Hematopoietic multipotent progenitor cell treated with erythropoietin and hydrocortisone succinate and interleukin-3 and kit ligand, for 6 days (in vitro differentiated cells): ENCODE measurements at places on chromosomes 3 and 15.

- DNase-seq: no peak
These were observed 782.9 kb upstream of the GOLIM4 start for GRCh38 chr3:168878655-168879054.

GRCh38 chr3:112889357-112889756 lies 42.7 kb upstream of the CD200R1L start:
- DNase-seq: no peak

- DNase-seq: no peak
These were observed 19.2 kb upstream of the TOP2B start for GRCh38 chr3:25683882-25684281.

- DNase-seq: no peak
These were observed 388.7 kb upstream of the SGO1 start for GRCh38 chr3:20574746-20575145.

GRCh38 chr15:63490345-63491034 lies 13.9 kb upstream of the USP3 start:
- DNase-seq: peak; percentile 72

DNA sequence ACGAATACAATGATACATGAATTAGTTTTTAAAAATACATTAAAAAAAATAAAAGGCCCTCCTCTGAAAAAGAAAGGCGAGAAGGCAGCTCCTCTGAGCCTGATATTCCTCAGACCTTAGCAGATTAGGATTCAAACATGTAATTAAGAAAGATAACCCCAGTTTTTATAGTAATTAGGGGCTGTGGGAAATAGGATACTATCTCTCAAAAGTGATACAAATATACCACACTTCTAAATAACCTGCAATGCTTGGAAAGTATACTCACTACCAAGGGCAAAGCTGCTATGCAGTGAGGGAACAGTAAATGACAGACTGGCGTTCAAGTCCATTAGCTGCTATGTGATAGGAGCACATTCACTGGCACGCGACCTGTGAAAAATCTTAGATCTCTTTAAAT lies 445.1 kb downstream of the FOXP1 start:
- no peak for DNase-seq

- DNase-seq: peak; percentile 82
These were observed 12.4 kb downstream of the CIB1 start for GRCh38 chr15:90221246-90221900.

DNA sequence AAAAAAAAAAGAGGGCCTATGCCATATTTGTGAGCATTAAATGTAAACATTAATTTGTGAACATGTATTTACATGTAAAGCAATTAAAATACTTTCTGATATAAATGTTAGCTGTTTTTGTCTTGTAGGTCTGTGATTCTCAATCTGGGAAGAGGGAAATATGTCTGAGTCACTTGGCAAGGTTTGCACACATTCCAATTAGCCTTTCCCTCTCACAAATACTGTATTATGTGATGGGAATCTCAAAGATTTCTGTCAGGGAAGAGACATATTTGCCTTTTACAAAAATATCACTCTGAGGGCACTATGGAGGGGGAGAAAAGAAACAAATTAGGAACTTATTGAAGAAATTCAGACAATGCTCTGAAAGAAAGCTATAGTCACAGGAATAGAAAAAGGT lies 483.6 kb downstream of the GBE1 start:
- DNase-seq: no peak

GRCh38 chr3:148106062-148106461 lies 591.6 kb upstream of the AGTR1 start:
- DNase-seq: no peak

DNA sequence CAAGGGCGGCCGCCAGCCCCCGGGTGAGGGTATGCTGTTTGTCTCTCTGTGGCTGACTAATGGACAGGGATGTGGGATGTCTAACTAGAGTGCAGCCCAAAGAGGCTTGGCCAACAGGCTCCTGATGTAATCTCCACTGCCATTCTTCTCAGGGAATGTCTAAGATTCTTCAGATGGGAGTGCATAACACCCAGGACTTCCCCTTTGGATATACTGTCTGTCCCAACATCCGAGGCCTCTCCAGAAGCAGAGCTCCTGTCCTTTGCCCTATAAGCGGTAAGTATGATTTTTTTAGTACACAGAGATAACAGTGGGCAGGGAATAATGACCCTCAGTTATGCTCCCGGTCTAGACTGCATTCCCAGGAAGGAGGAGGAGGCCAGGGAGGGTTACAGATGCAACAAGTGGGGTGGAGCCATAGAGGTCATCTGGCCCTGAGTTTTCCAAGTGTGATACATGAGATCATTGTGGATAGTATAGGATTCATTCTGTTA lies 62.5 kb upstream of the SLCO2A1 start:
- no peak for DNase-seq

- DNase-seq: no peak
These were observed 268.3 kb downstream of the UACA start for GRCh38 chr15:70494852-70495571.

- no peak for DNase-seq
These were observed 154.3 kb upstream of the ZBTB20 start for GRCh38 chr3:115301364-115301860.

- no peak for DNase-seq
These were observed 20.9 kb downstream of the PLCL2 start for GRCh38 chr3:16905704-16906103.

DNA sequence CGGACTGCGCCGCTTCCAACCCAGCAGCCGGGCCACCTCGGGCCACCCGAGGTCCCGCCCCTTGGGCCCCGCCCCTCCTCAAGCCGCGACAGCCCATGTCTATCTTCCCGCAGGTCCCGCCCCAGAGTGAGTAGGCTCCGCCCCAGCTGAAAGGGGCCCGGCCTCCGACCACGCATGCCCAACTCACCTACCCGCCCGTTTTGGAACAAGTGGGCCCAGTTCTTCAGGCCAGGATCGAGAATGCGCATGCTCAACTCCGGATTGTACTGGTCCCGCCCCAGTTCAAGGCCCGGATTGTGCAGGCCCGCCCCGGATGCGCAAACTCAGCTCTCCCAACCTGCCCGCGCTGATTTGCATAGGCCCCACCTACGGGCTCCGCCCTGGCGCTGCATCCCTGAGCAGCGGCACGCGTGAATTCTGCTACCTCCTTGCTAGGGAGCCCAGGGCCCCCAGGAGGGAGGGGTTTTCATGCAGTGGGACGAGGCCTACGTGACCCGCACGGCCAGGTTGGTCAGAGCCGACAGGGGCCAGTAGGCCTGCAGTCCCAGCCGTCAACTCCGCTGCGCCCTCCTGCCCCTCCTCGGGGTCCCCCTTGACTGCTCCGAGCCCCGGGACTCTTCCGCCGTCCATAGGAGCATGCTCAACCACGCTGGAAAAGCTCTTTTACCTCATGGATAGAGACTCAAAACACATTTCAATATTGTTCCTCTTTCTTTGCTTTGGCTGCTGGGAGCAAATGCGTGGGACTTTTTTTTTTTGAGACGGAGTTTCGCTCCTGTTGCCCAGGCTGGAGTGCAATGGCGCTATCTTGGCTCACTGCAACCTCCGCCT lies at the start of gene PFKFB4:
Gene PFKFB4, minus strand, starts transcription at position 8 of the 831 bp plus-strand sequence. CDS start 26 bp downstream, outside the sequence.
- DNase-seq: peak; percentile 100

DNA sequence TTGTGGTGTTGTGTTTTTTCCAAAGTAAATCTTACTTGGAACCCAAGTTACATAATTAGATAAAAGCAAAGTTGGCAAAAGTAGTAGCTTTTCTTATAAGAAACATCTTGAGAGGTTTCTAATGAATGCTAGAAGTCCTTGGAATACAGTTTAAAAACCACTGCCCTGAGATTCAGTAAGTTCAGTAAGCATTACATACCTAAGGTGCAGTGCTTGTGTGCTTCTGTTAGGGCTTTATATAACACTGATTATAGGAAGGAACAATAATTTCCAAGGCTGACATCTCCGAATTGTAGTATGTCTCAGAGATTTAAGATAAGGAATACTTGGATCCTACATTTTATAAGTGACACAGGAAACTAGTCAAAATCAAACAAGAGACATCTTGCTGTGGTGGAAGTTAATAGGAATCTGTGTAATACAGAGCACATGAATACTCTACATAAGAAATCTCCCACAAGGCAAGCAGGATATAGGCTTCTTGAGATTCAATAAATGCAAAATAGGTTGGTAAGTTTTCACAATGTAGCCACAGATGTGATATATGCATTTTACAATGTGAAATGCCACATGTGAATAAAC lies 268.2 kb downstream of the LSAMP start:
- no peak for DNase-seq

- no peak for DNase-seq
These were observed 67.4 kb upstream of the TLE3 start for GRCh38 chr15:70164910-70165715.

DNA sequence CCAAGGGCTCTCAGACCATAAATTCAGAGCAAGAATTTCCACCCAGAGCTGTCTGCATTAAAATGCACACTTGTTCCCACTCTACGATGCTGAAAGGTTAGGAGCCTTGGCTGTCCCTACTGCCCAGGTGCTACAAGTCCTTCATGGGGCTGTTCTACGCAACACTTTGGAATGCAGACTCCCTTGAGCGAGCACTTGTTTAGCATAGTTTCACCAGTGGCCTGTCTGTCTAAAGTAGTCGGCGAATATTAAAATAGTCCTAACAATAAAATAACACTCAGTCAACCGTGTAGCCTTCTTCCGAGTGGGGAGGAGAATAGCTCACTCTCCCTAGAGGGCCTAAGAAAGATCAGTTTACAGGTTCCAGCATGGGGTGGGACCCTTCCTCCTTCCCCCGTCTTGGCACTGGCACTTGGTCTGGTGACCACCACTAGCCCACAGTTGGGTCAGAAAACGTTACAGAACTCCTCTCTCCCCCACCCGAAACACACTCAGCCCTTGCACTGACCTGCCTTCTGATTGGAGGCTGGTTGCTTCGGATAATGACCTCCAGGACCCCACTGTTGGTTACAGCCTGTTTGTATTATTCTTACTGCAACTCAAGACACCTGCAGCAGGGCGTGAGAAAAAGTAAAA lies at the start of gene CLDN16:
Gene CLDN16, plus strand, starts transcription at position 586 of the 636 bp plus-strand sequence. CDS start 167 bp downstream, outside the sequence.
- no peak for DNase-seq

DNA sequence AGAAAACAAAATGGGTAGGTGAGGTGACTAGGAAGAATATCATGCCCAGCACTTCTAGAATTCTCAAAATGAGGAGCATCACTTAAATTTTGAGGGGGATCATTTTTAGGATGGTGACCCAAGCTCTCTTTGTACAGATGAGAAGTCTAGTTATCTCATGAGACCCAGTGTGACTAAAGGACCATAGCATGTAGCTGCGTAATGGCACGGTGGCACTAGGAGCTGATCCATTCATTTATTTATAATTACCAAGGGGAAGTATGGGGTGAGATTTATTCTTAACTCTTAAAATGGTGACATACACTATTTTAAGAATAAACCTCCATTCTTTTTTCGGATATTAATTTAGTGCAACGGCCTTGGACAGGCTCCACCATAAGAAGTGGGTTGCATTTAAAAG lies 8.3 kb downstream of the IQGAP1 start:
- DNase-seq: no peak

GRCh38 chr15:67109141-67110034 lies 44.0 kb downstream of the SMAD3 start:
- DNase-seq: no peak

DNA sequence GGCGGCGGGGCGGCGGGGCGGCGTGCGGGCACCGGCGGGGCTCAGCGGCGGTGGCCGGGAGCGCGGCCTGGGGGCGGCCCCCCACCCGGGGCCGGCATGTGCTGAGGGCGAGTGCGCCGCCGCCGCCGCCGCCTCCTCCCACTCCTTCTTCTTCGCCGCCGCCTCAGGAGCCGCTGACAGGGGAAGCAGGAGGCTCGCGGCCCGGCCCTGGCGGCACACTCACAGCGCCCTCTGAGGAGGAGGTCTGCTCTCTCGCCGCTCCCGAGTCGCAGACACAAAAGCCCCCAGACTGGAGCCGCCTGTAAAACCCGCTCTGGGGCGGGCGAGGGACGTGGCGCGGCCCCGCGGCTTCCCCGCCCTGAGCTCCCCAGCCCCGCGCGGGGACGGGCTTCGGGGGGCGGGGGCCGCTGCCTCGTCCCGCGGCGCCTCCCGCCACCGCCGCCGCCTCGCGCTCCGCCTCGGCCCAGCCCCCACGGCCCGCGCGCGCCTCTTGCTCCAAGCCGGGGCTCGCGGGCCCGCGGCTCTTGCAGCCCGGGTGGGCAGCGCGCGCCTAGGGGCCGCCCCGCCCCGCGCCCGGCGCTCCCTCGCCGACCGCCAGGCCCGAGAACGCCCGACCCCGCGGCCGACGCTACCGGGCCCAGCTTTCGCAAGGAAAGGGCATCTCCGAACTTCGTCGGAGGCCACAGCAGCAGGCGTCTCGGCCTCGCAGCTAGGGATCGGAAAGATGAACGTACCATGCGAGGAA lies at the start of gene PYGO1:
Gene PYGO1, minus strand, starts transcription at position 276 of the 745 bp plus-strand sequence. CDS start 462 bp downstream, outside the sequence.
- peak; percentile 65 for DNase-seq

- DNase-seq: no peak
These were observed 440.0 kb downstream of the PDCD6IP start for GRCh38 chr3:34238407-34238806.

DNA sequence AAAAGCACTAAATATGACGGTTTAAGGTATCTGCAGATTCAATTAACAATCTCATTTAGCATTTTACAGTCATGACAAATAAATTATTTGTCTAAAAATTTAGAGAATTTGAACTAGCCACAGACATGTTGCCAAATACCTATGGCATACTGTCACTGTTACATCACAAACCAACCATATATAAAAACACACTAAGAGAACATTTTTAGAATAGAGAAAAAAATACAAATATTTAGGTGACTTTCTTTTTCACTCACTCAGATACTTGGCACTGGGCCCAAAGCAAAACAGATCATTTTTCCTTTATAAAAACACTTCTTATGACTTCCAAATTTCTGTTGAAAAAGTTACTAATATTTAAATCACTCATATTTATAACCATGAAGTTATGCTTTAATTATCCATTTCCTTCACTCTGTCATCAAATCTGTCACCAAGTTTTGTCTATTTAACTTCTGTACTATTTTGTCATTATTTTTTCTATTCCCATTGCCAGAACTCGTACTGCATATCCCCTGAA lies 644.7 kb downstream of the OTOL1 start:
- DNase-seq: no peak

DNA sequence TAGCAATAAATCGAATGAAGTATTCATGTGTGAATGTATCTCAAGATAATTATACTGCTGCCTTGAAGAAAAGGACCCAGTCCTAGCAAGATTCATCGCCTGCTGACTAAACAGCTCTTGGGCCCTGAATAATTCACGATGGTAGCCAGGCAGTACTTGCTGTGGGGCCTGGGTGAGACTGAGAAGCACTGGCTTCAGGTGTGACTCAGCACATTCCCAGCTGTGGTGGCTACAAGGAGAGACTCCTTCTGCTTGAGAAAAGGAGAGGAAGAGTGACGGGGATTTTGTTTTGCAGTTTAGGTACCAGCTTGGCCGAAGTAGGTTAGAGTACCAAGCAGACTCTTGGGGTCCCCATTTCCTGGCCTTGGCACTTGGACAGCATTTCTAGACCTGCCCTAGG lies 47.6 kb upstream of the CD200R1L start:
- DNase-seq: peak; percentile 3

- no peak for DNase-seq
These were observed 28.6 kb upstream of the SH3BP5 start for GRCh38 chr3:15360788-15361493.
